ENCODE measurements at places on chromosomes 5 and 9.

- DNase-seq = no peak
Observed at GRCh38 chr9:116935149-116935897, 248.2 kb downstream of the TRIM32 start.

DNA sequence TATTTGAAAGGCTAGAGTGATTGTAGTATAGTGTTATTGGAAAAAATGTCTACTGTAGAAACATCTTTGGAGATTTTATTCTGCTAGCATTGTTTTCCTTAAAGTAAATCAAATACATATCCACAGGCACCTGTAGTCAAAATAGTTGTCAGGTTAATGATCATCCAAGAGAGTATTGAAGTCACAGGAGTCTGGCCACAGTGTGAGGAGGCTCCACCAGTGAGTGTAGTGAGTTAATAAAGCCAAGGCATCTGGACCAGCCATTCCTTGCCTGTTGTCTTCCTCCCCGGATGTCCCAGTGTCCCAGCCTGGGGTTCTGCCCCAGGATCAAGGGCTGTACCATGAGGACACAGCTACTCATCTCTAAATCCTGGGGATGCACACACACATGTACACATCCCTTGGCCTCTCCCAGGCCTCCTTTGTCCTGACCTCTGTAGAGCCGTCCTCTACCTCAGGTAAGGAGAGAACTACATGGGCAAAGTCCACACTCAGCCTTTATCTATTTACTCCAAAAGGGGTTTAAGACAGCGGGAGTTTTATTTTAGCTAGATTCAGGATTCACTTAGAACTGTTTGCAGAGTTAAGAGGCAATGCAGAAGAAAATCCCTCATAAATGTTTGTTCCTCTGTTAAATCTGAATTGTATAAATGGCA lies 3.7 kb downstream of the PIK3R1 start:
- no peak for DNase-seq

DNA sequence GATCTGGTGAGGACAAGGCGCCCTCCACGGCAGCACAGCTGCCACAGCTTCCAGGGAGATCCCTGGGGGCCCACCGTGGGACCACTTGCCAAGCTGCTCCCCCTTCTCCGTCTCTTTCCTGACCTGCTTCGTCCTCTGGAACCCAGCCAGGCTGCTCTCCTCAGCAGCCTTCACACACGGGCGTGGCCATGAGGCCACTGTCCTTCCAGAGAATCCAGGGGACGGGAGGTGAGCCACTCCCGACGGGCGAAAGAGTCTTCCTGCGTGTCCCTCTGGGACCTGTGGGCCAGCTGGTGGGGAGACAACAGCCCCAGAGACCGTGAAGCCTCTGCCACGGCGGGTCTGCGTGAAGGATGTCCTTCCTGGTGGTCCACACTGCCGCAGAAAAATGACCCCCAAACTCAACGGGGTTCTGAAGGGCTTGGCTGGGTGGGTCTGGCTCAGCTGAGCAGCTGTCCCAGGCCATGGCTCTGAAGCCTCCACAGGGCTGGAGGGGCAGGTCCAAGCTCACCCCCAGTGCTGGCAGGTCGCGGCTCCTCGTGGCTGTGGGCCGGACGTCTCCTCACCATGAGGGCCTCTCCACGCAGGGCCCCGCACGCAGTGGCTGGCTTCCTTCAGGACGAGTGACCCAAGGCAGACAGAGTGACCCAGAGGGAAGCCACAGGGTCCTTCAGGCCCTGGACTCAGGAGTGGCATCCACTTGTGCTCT lies 47.4 kb upstream of the NKD2 start:
- DNase-seq = no peak

GRCh38 chr5:128097781-128098180 lies 14.2 kb downstream of the SLC12A2 start:
- no peak for DNase-seq

GRCh38 chr5:181260720-181261319 lies at the start of gene TRIM52:
Gene TRIM52 (minus strand): TSS chr5:181261143. CDS start chr5:181260813, 330 bp downstream.
- peak; percentile 97 for DNase-seq

DNA sequence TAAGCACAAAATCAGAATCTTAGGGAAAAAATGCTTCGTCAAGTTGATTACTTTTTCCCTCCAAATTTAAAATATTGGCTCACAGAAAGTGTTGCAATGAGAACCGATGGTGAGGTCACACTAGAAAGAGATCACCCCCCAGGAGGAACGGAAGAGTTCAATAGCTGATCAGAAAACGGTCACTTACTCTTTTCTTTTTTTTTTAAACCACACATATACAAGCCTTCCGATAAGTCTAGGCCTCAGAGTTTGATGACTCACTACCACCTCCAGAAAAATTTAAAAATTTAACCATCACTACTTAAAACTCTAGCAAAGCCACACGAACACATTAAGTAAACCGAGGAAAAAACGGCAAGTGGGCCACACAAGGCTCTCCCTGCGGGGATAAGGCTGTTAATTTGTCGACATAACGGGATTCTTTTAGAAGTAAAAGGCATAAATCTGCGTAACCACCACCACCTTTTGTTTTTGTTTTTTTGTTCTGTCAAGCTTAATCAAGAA lies 1.2 kb downstream of the SURF4 start:
- no peak for DNase-seq

GRCh38 chr9:103902263-103902662 lies 191.8 kb upstream of the SMC2 start:
- no peak for DNase-seq

DNA sequence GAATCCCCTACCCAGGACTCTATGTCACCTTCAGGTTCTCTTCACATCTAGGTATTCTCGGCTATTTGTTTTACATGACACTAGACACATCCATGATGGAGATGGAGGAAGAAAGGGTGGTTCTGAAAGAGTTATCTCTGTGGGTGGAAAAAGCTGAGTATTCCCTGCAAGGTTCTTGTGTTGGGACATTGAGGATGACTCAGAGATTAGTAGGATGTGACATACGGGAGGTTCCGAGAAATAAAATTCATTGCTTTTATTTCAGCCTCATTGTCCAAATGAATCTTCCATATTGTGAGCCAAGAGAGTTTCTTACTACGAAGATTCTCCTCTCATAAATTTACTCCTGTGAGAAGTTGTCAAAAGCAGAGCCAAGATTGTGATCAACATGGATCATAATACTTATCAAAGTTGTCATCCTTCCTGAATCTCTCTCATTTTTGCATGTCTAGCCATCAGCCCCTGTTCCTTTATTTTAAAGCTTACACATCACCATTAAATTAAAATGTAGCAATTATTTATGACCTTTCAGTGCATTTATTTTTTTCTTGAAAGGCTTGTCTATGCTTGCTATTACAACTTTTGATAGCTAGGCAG lies 370.0 kb downstream of the PSAT1 start:
- no peak for DNase-seq
